GM12865 (cell line): ENCODE measurements at places on chromosomes 4 and X.
A peak's percentile ranks its signal among the peaks of the same experiment; 100 is the strongest.

DNA sequence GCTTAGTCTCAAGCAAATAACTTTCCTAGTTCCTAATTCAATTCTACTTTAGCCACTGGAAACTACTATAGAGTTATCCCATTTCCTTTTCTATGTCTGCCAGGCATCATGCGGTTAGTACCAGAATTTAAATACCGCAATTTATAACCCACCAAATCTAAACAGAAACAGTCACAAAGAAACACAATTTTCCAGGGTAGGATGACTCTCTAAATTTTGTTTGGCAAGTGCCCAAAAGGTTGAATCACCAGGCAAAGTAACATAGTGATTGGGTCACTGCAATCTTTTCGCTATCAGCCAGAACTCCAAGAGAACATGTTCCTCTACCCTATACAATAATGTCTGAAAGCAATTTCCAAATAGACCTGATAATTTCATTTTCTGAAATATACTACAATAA lies 240.2 kb upstream of the GRIA3 start:
- DNase-seq, result no peak

- DNase-seq, result no peak
These were observed 198.0 kb downstream of the GABRG1 start for GRCh38 chr4:45925809-45926208.

DNA sequence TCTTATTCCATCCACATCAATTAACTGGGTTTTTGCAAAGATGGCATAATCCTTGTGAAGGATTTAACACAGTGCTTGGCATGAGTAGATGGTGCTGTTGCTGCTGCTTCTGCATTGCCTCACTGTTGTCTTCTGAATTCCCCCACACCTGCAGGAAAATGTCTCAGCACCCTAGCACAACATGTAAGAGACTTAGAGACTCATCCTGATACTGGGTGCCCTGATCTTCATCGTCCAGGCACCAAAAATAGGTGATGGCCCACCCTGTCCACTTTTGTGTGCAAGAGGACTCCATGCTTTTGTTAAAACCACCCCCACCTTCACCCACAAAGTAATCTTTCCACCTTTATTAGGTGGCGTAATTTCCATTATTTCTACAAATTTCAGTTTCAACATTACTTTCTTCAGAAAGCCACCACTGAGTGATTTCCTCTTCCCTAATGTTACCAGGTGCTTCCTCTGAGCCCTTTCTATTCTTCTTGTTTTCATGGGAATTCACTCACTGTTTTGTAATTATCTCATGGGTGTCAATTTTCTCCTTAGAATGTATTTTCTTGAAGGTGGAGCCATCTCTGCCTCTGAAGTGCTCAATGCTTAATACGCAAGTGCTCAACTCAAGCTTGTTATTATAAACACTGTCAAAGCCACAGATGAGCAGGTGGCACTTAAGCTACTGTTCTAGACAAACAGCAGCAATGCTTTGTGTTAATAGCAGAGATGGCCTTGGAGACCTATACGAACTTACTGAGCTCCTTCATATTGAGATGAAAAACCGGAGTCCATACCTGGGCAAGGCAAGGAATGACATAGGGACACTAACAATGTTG lies 89.5 kb downstream of the HS3ST1 start:
- peak; percentile 21 for DNase-seq

- DNase-seq, result no peak
These were observed 122.8 kb downstream of the ZC4H2 start for GRCh38 chrX:64853424-64853823.

DNA sequence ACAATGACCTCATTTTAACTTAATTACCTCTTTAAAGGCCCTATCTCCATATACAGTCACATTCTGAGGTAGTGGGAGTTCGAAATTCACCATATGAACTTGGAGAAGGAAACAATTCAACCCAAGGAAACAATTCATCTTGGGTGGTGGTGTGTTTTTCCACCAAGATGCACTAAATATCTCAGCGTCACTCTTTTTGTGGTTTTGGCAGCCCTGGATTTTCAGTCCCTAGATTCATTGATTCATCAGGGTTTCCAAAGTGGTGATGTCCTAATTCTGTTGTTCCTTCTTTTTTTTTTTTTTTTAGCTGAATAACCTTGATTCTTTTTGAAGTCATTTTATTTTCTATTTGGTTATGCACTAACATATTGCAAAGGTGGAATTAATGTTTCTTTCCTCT lies 162.6 kb upstream of the RAPGEF2 start:
- DNase-seq, result no peak

- no peak for DNase-seq
These were observed 185.4 kb downstream of the TSPAN5 start for GRCh38 chr4:98473046-98473445.

DNA sequence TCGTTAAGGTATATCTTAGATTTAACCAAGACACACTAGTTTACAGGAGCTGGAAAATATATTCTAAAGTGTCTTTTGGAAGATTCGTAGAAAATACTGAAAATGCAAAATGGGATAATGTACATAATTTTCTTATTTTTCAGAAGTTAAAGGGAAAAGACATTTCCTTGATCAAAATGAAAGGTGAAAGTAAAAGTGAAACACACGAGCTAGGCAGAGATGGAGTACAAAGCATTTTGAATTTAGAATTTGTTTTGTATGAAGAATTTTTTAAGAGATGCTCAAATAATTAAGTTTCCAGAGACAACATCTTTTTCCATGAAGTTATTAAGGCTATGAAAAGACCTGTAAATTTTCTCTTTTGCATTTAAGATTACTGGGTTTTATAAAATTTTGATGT lies 2192.6 kb upstream of the AGA start:
- DNase-seq, result no peak

GRCh38 chr4:37803348-37803973 lies 23.0 kb upstream of the PGM2 start:
- peak; percentile 70 for DNase-seq

- DNase-seq, result no peak
These were observed 17.0 kb downstream of the TSPAN5 start for GRCh38 chr4:98641376-98641775.

- DNase-seq, result no peak
These were observed 35.4 kb upstream of the SPON2 start for GRCh38 chr4:1207603-1208265.

DNA sequence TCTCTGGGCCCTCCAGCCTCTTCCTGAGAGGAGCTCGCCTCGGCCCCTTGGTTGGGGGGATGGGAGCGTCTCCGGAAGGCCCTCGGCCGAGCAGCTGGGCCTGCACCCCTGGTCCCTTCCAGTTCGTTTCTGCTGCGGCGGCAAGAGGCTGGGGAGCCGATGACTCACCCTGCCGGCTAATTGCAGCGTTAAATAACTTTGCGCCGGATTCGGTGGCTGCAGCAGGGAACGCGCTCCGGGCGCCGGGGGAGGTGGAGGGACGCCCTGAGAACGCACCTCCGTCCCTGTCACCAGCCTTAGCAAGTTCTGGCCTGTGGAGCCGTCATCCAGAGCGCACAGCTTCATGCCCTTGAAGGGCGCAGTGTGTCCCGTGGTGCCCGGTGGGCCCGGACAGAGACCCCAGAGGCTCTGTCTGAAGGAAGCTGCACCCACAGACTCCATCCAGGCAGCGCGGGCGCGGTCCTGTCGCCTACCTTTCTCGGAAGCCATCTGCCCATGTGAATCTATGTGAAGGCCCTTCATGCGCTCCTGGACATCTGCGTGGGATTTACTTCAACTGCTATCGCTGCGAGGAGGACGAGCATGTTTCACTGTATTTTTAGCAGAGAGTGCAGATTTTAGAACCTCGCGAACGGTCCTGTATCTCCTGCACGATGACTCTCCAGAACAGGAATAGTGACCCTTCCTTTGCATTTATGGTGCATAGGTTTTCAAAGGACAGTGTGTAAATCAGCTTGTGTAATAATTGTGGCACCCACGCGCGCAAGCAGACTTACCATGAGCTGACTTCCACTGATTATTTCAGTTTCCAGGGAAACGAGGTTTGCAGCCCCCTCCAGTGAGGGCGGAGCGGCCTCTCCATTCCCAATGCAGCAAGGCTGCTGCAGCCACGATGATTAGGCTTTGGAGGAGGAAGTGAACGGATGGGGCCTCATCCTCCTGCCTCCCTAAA lies 1.7 kb upstream of the TMEM271 start:
- no peak for DNase-seq

DNA sequence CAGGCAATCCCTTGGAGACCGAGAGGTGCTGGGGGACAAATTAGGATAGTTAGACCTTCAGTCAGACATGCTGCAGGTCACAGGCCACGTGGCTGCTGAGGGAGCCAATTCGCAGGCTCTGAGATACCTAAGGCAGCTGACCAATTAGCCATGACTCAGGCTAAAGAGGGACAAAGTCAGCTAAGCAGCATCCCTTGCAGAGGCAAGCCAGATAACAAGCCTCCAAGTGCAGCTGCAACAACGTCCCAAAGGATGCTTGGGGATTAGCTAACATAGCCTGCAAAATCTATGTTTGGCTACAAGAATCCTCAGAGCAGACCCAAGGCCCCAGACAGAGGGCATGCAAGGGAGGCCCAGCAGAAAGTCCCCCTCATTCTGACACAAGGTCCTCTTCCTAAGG lies 93.5 kb downstream of the SEL1L3 start:
- no peak for DNase-seq

GRCh38 chrX:12956704-12957534 lies 18.0 kb upstream of the TMSB4X start:
- DNase-seq, result peak; percentile 92

GRCh38 chrX:149221230-149221629 lies 283.9 kb downstream of the IDS start:
- no peak for DNase-seq

GRCh38 chr4:123555807-123556273 lies 159.2 kb downstream of the SPRY1 start:
- DNase-seq, result no peak

DNA sequence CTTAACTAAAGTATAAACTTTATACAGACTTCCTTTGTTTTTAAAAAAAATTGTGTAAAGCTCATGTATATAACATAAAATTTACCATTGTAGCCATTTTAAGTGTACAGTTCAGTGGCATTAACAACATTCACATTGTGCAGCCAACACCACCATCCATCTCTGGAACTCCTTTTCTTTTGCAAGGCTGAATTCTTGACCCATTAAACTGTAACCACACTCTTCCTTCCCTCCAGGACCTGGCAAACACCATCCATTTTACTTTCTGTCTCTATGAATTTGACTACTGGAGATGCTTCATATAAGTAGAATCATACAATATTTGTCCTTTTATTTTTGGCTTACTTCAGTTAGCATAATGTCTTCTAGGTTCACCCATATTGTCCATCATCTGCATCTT lies 104.7 kb downstream of the RASL11B start:
- no peak for DNase-seq

DNA sequence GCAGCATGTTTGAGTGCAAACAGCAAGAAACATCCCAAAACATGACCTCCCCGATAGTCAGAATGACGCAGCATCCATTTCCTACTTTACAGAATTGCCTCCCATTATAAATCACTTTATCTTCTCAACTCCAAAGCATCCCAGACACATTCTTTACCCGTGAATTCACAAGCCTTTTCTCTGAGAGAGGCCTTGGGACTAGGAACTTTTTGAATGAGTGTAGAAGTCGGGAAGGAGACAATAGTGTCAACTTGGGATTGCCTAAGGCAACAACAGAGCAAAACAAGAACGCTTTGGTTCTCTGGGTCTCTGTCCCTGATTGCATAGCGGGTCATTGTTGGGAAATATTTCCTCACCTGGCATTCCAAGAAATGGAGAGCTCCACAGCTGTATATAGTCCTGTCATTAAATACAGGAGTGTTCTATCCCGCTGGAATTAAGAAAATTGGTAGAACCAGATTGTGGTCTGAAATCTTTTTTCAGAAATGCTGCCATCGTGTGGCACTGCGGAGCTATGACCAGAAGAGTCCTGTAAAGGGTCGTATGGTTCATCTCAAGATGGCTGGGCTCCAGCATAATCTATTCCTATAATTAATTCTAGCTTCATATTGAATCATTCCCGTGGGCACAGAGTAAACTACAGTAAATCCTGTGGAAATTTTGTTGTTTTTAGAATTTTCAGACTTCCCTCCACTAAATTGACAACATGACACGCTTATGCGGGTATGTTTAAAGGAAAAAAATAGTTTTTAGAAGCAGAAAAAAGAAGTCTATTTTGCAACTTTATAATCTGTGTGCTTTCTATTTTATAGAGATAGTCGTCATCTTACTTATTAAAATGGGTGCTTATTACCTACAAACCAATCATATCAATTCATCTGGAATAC lies 2.0 kb upstream of the SPP1 start:
- DNase-seq, result peak; percentile 49

- DNase-seq, result no peak
These were observed 161.0 kb upstream of the HS3ST1 start for GRCh38 chr4:11589676-11590075.

GRCh38 chrX:114583646-114584374 lies at the start of gene HTR2C:
Gene HTR2C (plus strand): TSS chrX:114584086. CDS start chrX:114726937, 142,851 bp downstream.
- no peak for DNase-seq

DNA sequence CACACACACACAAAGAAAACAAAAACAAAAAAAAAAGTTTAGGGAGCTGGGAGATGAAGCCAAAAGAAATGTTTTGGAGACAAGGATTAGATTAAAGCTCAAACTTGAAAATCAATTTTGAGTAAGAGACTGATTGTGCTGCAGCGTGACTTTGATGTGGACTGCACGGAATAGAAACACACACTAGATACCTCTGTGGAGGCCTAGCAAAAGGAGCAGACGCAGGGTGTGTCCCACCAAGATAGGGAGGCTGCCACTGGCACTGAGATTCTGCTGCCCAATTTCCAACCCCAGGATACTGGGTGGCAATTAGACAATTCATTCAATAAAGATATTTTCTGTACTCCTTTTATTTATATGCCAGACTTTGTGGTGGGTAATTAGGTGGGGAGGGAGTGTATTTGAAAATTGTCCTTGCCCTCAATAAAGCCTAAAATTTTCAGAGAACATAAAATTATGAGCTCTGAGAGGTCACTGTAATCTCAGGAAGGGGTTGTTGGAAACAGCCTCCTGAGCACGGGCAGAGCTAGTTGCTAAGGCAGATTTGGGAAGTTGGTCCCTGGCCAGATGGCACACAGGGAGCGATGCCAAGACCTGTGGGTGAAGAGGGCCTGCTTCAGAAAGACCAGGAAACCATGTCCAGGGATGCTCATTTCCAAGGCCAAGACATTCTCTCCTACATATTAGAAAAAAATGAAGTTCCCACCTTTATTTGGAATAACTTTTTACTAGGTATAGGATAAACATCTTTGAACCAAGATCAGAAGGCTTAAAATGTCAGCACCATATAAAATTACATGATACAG lies 1.9 kb upstream of the PPP3CA start:
- DNase-seq, result no peak

GRCh38 chrX:148047200-148047599 lies 66.1 kb downstream of the FMR1NB start:
- DNase-seq, result no peak

- DNase-seq, result no peak
These were observed 24.2 kb downstream of the SULT1E1 start for GRCh38 chr4:69835766-69836165.

DNA sequence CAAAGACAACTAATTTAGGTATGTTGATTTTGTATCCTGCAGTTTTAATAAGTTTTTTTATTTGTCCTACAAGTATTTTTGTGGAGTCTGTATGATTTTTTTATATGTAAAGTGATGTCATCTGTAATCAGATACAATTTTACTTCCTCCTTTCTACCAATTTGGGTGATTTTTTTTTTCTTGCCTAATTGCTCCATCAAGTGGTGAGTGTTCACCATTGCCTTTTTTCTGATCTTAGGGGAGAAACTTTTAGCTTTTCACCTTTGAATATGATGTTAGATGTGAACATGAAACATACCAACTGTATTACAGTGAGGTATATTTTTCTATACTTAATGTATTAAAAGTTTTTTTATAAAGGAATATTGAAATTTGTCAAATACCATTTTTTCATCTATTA lies 362.3 kb downstream of the PABPC4L start:
- no peak for DNase-seq
